ENCODE measurements at places on chromosomes 3 and 15. TPM values are rescaled to one million over a fixed set of nuclear protein-coding genes. Genes with fewer than 3 reads are reported as not detected.

DNA sequence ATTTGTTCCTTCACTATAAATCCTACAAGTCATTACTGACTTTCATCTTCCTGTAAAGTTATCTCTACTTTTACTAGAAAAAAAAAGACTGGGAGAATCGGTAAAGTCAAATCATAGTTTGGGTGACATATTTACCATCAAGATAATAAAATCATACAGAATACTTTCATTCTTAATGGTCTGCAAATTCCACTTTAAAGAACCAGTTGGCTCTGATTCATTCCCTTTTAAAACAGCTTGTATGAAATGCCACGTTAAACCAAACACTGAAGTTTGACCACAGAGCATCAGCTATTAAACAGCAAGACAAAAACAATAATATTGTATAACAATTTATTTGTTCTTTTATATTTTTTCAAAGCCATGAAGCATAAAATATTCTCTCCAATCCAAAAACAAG is 100.7 kb downstream of the FBN1 start:
- H3K4me1 ChIP-seq: no peaks in the 10 kb centered on the region
- no peak overlapping the region for H3K4me3 ChIP-seq

SERPINI1 gene
- total RNA-seq: 3.1 TPM

CELF6 gene
- 0.58 TPM for total RNA-seq

ZBED2 gene
- 38.7 TPM for total RNA-seq

- no peaks in the 10 kb centered on the region for H3K36me3 ChIP-seq
- H3K27me3 ChIP-seq: peaks cover 4% of the 10 kb centered on the region
- H3K27ac ChIP-seq: no peak overlapping the region
- no peak for DNase-seq
- H3K4me3 ChIP-seq: no peak overlapping the region
Observed at GRCh38 chr15:39194106-39194830, 386.6 kb upstream of the THBS1 start.

DNA sequence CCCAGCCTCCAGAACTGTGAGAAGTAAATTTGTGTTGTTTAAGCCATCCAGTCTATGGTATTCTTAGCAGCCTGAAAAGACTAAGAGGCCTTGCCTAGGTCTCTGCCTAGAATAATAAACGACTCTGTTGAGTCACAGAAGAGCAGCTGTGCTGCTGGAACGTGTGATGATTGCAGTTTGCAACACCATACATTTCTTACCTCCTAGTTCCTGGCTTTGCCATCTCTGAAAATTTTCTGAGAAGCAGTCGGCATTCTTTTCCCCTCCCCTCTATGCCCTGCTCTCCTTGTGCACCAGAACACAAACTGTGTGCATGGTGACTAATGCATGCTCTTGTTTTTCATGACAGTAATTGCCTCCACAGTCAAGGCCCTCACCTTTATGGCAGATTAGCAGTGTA is 301.3 kb downstream of the IL20RB start:
- DNase-seq: no peak
- H3K4me3 ChIP-seq: no peak overlapping the region
- no peaks in the 10 kb centered on the region for H3K27me3 ChIP-seq
- no peaks in the 10 kb centered on the region for H3K36me3 ChIP-seq
- no peak overlapping the region for H3K27ac ChIP-seq

GRCh38 chr3:67468511-67468910 is 185.9 kb downstream of the SUCLG2 start:
- DNase-seq: no peak
- no peaks in the 10 kb centered on the region for H3K4me1 ChIP-seq
- H3K4me3 ChIP-seq: no peak overlapping the region
- H3K27ac ChIP-seq: no peak overlapping the region

SLC49A4 gene
- 2.4 TPM for total RNA-seq

NDN gene
- 1.7 TPM for total RNA-seq

ZNF660 gene
- not detected for total RNA-seq

DNA sequence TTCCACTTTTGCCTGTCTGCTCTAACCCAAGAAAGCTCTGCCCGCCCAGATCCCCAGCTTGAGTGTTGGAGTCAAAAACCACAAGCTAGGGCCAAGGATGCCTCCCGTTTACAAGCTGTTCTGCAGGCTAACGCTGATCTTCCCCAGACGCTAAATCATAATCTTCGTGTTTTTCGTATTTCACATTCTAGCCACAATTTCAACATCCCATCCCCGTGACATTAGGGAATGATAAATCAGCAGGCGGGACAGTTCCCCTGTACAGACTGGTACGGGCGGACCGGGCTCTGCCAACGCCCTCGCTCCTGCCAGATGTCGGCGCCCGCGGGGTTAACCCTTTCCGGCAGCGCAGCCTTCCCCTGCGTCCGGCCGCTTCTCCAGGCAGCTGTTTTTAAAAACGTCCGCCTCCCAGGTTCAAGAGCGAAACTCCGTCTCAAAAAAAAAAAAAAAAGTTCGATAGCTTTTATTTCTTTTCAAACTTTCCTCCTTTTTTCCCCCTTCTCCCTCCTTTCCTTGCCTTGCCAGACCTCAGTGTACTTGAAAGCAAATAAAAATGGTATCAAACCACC is 81.0 kb upstream of the BNC1 start:
- H3K4me3 ChIP-seq: no peak overlapping the region
- peaks cover 37% of the 10 kb centered on the region for H3K27me3 ChIP-seq
- H3K27ac ChIP-seq: no peak overlapping the region
- peaks cover 9% of the 10 kb centered on the region for H3K4me1 ChIP-seq
- no peaks in the 10 kb centered on the region for H3K36me3 ChIP-seq

FETUB gene
- not detected for total RNA-seq

ANKUB1 gene
- not detected for total RNA-seq

PAK6 gene
- 0.65 TPM for total RNA-seq

DNA sequence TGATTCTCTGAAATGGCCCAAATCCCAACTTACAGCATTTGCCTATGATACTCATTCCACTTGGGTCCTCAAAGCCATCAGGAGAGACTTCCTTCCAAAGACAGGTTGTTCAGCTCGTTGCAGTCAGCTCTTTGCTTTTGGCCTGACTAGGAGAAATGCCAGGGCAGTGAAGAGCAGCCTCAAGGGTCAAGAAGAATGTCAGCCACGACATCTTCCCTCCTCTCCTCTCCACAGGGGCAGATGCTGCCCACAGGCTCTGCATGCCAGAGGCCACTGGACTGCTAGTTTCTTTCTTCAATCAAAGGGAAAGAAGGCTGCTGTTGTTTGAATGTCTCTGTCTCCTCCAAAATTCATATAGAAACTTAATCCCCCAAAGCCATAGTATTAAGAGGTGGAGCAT is 201.7 kb upstream of the PFN2 start:
- H3K36me3 ChIP-seq: no peaks in the 10 kb centered on the region
- no peaks in the 10 kb centered on the region for H3K4me1 ChIP-seq
- peaks cover 8% of the 10 kb centered on the region for H3K27me3 ChIP-seq
- H3K4me3 ChIP-seq: no peak overlapping the region

- H3K36me3 ChIP-seq: no peaks in the 10 kb centered on the region
- no peak overlapping the region for H3K27ac ChIP-seq
- no peaks in the 10 kb centered on the region for H3K4me1 ChIP-seq
- no peak for DNase-seq
Observed at GRCh38 chr15:36831125-36831903, 251.9 kb downstream of the CDIN1 start.

DNA sequence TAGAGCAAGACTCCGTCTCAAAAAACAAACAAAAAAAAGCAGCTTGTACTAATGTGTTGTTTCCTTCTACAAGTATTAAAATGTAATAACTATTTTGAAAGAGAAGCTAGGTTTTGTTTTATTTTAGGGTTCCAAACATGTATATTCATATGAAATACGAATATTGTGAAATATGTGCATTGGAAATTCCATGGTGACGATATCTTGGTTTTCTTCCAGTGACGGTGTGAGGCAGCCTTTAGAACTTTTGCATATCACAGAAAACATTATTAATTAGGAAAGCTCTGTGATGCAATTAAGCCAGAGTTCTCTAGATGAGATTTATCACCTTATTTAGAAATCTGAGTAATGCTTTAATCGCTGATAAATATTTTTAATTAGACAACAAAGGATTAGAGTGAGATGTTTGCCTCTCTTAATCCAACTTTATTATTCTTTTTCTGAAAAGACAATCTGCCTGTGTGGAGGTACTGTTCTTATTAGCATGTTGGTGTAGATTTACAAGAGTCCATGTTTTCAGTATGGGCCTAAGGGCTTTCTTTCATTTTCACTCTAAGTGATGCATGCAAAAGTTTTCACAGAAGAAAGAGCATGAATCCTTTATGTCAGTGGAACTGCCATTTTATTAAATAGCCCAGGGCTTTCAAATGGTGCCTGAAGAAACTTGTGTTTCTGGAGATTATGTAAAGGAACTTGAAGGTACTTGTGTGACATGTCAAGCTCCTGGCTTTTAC is 37.7 kb upstream of the SAMMSON start:
- no peak for DNase-seq
- H3K36me3 ChIP-seq: no peaks in the 10 kb centered on the region

MYL3 gene
- total RNA-seq: not detected

- H3K27ac ChIP-seq: no peak overlapping the region
- no peaks in the 10 kb centered on the region for H3K4me1 ChIP-seq
- no peaks in the 10 kb centered on the region for H3K27me3 ChIP-seq
- no peak for DNase-seq
- H3K4me3 ChIP-seq: no peak overlapping the region
Observed at GRCh38 chr3:67402873-67403272, 251.5 kb downstream of the SUCLG2 start.

GRCh38 chr15:66714543-66714981 is 12.5 kb downstream of the SMAD6 start:
- H3K4me1 ChIP-seq: peaks cover 9% of the 10 kb centered on the region
- no peak for DNase-seq
- peaks cover 15% of the 10 kb centered on the region for H3K27me3 ChIP-seq
- no peak overlapping the region for H3K27ac ChIP-seq
- no peak overlapping the region for H3K4me3 ChIP-seq

GRCh38 chr15:65836665-65837064 is 32.6 kb upstream of the RAB11A start:
- H3K36me3 ChIP-seq: peaks cover under 1% of the 10 kb centered on the region
- H3K27ac ChIP-seq: no peak overlapping the region
- DNase-seq: no peak

ANKRD63 gene
- total RNA-seq: not detected

GRCh38 chr15:50758712-50759205 is 6.7 kb downstream of the SPPL2A start:
- H3K4me1 ChIP-seq: peaks cover 39% of the 10 kb centered on the region
- peaks cover 28% of the 10 kb centered on the region for H3K36me3 ChIP-seq
- H3K27me3 ChIP-seq: no peaks in the 10 kb centered on the region
- DNase-seq: no peak

GRCh38 chr3:53236112-53236841 is 19.5 kb downstream of the TKT start:
- peaks cover 57% of the 10 kb centered on the region for H3K36me3 ChIP-seq
- H3K4me1 ChIP-seq: peaks cover 26% of the 10 kb centered on the region
- H3K27ac ChIP-seq: peak overlapping the region; percentile 53
- peak; percentile 32 for DNase-seq
- H3K27me3 ChIP-seq: no peaks in the 10 kb centered on the region

- H3K4me3 ChIP-seq: no peak overlapping the region
- DNase-seq: no peak
- H3K27ac ChIP-seq: no peak overlapping the region
- H3K4me1 ChIP-seq: no peaks in the 10 kb centered on the region
Observed at GRCh38 chr3:151795276-151795675, 18.6 kb upstream of the AADAC start.

- H3K4me3 ChIP-seq: no peak overlapping the region
- no peaks in the 10 kb centered on the region for H3K4me1 ChIP-seq
- DNase-seq: no peak
- H3K27ac ChIP-seq: no peak overlapping the region
- H3K36me3 ChIP-seq: no peaks in the 10 kb centered on the region
- no peaks in the 10 kb centered on the region for H3K27me3 ChIP-seq
Observed at GRCh38 chr3:60497902-60498301, 753.4 kb downstream of the FHIT start.
